PC-3 (cell line): ENCODE measurements at places on chromosomes 11 and 22. TPM values are rescaled to one million over a fixed set of nuclear protein-coding genes. Genes with fewer than 3 reads are reported as not detected.
A peak's percentile ranks its signal among the peaks of the same experiment; 100 is the strongest.

DNA sequence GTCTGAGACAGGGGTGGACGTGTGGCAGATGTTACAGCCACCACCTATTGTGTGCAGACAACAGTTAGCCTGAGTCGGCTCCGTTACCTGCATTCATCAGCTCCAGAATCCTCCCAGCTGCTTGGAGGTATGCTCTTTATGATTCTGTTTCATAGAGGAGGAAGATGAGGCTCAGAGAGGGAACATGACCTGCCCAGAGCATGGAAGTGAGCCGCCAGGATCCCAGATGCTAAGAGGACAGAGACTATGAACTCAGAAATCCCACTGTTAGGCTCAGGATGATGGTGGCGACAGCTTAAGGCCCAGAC lies 1.5 kb downstream of the EMID1 start:
- H3K36me3 ChIP-seq = no peaks in the 10 kb centered on the region
- H3K27ac ChIP-seq = no peak overlapping the region
- H3K27me3 ChIP-seq = no peaks in the 10 kb centered on the region
- H3K4me3 ChIP-seq = no peak overlapping the region
- H3K4me1 ChIP-seq = no peaks in the 10 kb centered on the region

Gene CASP5
- not detected in 2 replicates for total RNA-seq

DNA sequence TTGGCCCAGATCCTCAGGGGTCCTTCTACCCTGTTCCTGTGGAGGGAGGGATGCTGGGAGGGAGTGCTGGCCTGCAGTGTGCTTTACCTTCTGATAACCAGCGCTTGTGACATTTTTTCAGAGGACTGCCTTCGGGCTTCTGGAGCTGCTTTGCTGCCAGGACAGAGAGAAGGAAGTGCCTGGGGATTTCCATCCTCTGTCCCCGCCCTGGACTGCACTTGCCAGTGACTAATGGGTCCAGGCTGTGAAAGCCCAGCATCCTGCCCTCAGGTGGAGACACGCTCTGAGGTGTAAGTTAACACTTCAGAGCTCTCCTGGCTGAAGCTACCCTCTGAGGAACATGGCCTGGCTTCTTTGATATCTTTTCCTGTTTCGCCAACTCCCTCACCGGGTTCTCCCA lies 158.7 kb upstream of the SYT13 start:
- no peaks in the 10 kb centered on the region for H3K36me3 ChIP-seq
- no peaks in the 10 kb centered on the region for H3K4me1 ChIP-seq
- DNase-seq = peak; percentile 16
- H3K4me3 ChIP-seq = no peak overlapping the region
- H3K27ac ChIP-seq = no peak overlapping the region

- no peak overlapping the region for H3K4me3 ChIP-seq
- H3K27me3 ChIP-seq = no peaks in the 10 kb centered on the region
- H3K4me1 ChIP-seq = peaks cover 52% of the 10 kb centered on the region
- no peak for DNase-seq
- H3K27ac ChIP-seq = no peak overlapping the region
- no peaks in the 10 kb centered on the region for H3K36me3 ChIP-seq
These were observed 5.2 kb downstream of the POLD4 start for GRCh38 chr11:67347964-67348749.

DNA sequence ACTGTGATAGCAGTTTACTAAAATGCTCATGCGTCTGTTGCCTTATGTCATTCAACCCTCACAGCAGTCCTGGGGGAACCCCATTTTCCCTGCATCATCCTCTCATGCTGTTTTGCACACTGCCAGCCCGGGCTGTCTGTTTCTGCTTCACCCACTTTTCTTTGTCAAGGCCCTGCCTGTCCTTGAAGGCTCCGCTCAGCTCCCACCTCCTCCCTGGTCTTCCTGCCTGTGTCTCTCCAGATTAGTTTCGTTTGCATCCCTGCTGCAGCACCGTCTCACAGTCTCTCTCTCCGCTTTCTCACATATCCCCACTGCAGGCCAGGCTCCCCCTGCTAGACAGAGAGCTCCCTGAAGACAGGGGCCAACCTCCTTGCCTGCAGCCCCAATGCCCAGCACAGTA lies 29.9 kb downstream of the SERPINH1 start:
- H3K27ac ChIP-seq = no peak overlapping the region
- DNase-seq = no peak
- H3K4me1 ChIP-seq = peaks cover 5% of the 10 kb centered on the region; the same call in 1 of the 2 replicates

DNA sequence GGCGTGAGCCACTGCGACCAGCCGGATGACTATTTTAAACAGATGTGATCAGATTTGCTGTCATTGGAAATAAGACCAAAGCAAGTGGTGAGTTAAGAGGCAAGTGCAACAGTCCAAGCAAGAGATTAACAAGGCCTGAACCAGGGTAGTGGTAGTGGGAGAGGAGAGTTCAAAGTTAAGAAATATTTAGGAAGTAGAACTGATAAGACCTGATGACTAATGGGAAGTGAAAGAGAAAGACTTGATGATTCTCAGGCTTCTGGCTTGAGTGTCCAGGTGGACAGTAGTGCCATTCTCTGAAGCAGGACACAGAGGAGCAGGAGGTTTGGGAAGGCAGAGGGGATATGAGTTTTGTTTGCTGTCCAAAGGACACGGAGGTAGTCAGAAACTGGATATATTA lies 7.2 kb downstream of the NDUFC2 start:
- peaks cover 23% of the 10 kb centered on the region for H3K4me1 ChIP-seq
- H3K36me3 ChIP-seq = peaks cover 47% of the 10 kb centered on the region
- H3K27me3 ChIP-seq = no peaks in the 10 kb centered on the region
- no peak for DNase-seq
- no peak overlapping the region for H3K27ac ChIP-seq
